ENCODE measurements at places on chromosomes 7 and 10.

- no peak for DNase-seq
Measured at GRCh38 chr7:90668992-90669391, 72.9 kb downstream of the CDK14 start.

GRCh38 chr7:27102581-27103442 lies at the start of gene HOXA2:
HOXA2 (minus strand) TSS chr7:27102683; CDS start chr7:27102500, 183 bp downstream.
- no peak for DNase-seq

- peak; percentile 33 for DNase-seq
Measured at GRCh38 chr7:30029696-30030095, 1.5 kb downstream of the PLEKHA8 start.

DNA sequence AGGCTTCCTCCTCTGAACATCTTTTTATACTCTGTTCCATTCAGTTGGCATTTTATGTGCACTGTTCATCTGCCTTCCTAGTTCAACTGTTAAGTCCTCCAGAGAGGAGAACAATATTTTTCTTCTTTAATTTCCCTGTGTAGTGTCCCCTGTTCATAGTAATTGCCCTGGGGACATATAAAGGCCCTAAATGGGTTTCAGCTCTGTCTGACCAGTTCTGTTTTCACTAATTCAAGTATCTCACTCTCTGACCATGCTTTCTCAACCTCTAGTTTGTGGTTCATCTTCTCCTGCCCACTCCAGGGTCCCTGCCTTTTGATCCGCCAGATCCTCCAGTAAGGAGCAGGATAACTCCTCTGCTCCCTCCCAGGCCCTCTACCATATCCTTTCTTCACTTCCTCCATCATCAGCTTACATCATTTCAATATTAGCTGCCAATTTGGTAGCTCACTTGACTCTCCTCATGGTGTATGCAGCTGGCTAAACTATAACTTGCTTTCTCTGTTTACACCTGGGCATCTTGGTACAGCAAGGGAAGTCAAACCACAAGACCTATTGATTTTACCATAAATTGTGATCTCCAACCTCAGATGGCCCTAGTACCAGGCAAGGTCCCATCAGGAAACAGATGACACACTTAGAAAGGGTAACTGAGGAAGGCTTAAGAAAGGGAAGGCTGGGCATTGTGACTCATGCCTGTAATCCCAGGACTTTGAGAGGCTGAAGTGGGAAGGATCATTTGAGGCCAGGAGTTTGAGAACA lies 17.7 kb upstream of the C10orf67 start:
- no peak for DNase-seq

DNA sequence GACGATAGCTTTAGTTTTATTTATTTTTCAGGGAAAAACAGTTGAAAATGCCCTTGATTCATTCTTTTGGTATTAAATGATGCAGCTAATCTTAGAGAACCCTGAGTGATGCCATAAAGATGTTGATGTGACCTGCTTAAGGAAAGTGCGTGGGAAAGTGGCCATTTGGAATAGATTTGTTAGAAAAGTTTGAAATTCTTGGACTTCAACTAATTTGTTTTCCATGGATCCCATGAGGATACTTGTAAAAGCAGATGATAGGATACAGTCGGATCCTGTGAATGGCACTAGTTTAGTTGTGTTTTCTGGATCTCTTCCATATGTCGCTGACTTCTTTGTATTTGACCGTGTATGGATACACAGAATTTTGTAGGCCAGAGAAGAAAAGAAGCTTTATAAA lies 69.0 kb downstream of the SEPTIN7 start:
- no peak for DNase-seq

- DNase-seq: no peak
Measured at GRCh38 chr7:75965617-75966016, 28.8 kb downstream of the TMEM120A start.

DNA sequence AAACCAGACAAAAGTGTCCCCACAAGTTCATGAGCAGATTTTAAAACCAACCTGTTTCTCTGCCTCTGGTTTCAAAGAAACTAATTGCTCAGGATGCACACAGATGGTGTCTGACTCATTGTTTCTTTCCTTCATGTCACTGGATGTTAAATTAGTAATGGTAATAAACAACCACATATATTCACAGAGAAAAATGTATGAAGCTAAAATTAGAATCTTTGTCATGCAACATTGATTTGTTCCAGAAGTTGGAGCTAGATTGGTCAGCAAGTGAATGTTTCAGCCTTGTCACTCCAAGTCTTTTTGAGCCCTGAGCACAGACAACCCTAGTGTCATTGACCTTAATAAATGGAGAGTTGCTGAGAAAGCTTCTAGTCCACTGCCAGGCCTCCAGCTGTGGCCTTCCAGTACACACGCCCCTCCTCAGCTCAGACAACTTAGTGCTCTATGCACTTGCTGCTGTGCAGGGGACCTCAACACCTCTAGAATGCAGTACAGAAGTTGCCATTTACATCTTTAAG lies 175.9 kb downstream of the CCDC71L start:
- DNase-seq: no peak

DNA sequence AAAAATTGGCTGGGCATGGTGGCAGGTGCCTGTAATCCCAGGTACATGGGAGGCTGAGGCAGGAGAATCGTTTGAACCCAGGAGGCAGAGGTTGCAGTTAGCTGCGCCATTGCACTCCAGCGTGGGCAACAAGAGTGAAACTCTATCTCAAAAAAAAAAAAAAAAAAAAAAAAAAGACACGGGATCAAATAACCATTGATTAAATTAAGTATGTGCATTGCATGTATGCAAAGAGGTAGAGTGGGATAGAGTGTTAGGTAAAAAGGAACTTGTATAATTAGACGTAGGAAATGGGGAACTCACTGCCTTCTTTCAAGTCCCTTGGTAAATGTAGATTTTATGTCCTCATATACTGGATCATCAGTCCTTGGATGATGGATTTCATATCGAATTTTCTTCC lies 13.1 kb downstream of the VCL start:
- DNase-seq: no peak

DNA sequence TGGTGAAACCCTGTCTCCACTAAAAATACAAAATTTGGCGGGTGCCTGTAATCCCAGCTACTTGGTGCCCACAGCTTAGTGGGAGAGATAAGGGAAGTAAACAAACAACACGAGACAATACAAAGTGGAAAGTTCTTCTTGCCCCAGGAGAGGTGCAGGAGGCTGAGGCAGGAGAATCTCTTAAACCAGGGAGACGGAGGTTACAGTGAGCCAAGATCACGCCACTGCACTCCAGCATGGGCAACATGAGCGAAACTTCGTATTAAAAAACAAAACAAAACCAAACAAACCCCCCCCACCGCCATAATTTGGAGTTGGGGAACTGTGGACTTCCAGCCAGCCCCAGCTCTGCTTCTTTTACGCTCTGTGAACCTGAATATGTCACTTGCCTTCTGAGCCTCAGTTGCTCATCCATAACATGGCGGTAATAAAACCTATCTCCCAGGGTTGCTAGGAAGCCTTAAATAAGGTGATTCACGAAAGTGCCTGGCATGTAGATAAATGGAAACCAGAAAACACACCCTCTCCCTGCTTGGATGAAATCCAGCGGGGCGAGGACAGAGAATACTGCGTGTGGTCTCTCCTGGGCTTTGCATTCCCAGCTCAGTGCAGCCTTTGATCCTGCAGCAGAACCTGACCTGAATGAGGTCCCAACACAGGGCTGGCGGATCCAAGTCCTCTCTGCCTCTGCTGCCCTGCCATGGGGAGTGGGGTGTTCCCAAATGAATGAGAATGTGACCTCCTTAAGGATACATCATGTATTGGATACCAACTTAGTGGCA lies 10.2 kb downstream of the MLXIPL start:
- DNase-seq: peak; percentile 81

DNA sequence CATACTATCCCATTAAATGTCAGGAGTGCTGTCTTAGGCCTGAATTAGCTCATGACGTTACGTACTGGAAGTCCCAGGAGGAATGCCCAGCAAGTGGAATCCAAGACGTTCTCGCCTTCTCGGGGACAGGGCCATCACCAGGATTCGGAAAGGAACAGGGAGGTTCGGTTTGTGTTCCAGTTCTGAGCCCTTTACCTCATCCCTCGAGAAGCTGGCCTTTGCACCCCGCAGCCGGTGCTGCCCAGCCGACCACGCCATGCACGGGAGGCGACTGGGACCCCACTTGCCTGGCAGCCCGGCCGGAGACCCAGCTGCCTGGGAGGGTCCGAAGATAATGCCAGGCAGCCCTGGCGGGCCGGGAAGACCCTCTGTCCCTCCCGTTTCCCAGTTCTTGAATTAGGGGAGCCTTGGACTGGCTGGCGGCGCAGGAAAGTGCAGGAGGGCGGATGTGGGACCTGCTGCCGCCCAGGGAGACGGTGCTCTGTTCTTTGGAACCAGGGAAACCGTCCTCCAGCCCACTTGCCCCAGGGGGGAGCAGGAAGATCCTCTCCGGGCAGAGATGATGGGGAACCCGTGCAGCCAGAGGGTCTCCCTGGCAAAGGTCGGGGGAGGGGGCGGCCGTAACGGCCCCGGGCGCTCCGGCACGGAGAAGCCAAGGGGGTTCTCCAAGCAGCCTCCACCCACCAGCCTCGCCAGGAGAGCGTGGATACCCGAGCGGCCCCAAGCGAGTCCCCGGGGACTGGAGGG lies 671 bp upstream of the CHST3 start:
- no peak for DNase-seq

DNA sequence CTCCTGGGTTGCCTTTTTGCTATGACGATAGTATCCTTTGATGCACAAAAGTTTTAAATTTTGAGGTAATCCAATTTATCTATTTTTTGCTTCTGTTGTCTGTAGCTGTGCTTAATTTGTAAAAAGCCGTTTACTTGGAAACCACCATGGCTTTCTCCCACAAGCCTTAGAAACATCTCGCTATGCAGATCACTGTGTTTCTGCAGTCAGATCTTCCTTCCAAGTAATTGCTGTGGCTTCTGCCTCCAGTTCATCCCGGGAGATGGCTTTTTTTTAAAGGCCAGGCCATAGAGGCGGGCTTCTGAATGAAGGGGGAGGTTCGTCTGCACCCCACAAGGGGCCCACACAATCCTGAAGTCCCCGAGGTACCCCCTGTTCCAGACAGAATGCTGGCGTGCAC lies 48.3 kb upstream of the OCM2 start:
- no peak for DNase-seq

DNA sequence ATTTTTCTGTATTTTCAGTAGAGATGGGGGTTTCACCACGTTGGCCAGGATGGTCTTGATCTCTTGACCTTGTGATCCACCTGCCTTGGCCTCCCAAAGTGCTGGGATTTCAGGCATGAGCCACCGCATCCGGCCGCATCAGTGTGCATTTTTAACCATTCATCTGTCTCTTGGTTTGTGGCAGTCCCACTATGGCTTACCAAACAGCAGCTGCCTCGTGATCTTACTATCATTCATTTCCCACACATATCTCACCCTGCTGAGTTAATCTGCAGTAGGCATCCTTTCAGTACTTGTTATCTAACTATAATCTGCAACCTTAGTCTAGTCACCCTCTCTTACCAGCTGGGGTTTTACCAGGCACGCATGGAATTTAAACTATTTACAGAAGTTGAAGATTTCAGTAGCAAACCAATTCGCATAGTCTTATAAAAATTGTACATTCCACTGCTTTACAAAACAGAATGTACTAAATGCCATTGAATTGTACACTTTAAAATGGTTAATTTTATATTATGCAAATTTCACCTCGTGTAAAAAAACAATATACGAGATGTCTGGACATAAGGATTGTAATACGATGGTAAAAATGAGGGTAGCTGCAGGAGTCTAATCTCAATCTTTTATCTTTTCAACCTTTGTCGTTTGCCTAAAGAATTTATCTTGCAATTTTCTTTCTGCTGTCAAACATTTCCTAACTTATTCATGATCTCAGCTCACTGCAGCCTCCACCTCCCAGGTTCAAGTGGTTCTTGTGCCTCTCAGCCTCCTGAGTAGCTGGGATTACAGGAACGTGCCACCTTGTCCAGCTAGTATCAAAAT lies 4.6 kb upstream of the TBC1D12 start:
- DNase-seq: no peak

DNA sequence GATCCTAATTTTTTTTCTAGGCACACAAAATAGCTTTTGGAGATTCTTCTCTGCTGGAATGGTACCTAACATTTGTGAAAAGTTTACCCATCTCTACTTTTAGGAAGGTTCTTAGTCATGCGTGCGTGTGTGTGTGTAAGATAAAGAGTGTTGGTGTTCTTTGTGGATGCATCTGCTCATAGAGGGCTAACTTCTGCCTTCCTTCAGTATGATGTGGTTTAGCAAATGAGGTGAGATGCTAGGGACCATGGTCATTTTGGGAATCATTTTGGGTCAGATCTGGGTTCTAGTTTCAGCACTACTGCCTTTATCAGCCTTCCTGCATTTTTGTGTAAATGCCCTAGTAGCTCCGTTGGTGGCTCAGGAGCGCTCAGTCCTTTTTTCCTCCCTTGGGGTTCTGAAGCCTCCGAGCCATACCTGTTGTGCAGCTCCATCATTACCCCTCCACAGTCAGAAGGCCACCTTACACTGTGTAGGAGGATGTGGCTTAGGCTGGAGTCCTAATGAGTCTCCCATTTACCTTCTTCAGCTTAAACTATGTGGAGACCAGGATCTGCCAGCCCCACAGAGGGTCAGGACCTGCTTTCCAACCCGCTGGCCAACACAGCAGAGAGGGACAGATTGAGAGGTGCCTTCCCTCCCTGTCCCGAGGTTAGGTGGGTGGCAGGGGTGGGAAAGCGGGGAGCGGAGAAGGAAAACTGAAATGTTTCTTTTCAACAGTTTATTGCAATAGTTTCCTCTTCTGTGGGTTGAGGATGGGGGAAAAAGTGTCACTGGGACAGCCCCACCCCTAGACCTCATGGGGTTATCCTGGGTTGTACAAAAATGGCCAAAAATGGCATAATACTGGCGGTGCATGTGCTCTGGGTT lies 31.2 kb downstream of the TSPAN14 start:
- no peak for DNase-seq

DNA sequence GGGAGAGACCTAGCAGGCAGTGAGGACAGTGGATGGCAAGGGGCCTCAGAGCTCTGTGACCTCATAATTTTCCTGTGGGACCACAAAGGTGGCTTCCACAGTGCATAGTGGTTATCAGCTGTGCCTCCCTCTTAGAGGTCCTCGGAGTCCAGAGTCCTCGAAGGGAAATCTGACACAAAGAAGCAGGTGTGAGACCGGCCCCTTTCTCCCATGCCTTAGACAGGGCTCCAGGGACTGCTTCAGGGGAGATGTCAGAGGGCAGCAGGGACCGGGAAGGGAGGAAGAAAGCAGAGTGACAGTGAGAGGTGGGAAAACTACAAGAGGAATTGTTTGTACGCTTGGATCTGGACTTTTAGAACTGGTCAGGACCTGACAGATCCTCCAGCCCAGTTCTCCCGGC lies 66.3 kb downstream of the BAMBI start:
- DNase-seq: no peak

DNA sequence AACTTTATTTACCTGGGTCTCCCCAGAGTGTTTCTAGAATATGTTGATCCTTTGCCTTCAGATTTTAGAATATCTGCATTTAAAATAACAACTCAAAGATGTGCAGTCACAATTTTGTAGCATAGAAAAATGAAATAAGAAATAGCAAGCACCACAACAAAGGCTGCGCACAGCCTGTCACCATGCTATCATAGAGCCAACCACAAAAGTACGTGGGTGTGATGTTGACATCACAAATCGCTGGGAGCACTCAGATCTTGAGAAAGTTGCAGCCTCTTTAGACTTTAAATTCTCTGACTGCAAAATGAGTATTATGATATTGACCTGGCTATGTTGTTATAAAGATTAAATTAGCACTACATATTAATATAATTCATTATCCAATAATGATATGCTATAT lies 177.9 kb downstream of the TNS3 start:
- no peak for DNase-seq
